ENCODE measurements at places on chromosomes 4 and X. TPM values are rescaled to one million over a fixed set of nuclear protein-coding genes. Genes with fewer than 3 reads are reported as not detected.

PCDH19 gene
- not detected for total RNA-seq

HSD17B13 gene
- total RNA-seq = 0.07 TPM

DCAF4L1 gene
- total RNA-seq = 0.07 TPM

DCAF8L2 gene
- total RNA-seq = not detected

P2RY10 gene
- total RNA-seq = 72.3 TPM

IL9R gene
- total RNA-seq = 24.2 TPM

XK gene
- 0.04 TPM for total RNA-seq
